Endothelial cell (in vitro differentiated cells): ENCODE measurements at places on chromosomes 1 and 21.

DNA sequence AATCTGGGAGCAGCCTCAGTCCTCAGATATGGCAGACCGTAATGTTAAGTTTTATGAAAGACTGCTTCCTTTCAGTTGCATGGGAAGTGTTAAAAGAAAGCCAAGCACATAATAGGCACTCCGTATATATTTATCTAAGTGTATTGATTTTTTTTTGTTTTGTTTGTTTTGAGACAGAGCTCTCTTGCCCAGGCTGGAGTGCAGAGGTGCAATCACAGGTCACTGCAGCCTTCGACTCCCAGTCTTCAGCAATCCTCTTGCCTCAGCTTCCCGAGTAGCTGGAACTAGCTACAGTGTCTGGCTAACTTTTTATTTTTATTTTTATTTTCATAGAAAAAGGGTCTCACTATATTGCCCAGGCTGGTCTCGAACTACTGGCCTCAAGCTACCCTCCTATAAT is 341.8 kb downstream of the USH2A start:
- DNase-seq: no peak

GRCh38 chr1:225849925-225850324 is 32.3 kb downstream of the TMEM63A start:
- no peak for DNase-seq

GRCh38 chr1:48725341-48726046 is 51.2 kb downstream of the BEND5 start:
- no peak for DNase-seq

DNA sequence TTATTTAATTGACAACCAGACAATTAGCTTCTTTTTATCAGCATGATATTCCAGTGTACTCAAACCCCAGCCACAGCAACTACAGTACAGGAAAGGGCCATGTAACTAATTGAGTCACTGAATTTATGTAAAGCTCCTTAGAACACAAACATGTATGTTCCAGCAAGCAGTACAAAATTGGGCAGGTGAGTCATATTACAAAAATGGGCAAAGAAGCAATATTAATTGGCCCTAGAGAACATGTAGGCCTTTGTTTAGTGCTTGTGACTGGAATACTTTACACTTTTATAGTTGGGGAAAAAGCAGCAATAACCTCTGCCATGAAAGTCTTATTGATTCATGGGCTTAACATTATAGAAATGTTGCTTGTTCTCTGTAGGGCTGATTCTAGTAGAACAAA is 31.8 kb downstream of the CLEC20A start:
- no peak for DNase-seq

- DNase-seq: no peak
Measured at GRCh38 chr1:244246334-244246733, 195.3 kb downstream of the ZBTB18 start.

DNA sequence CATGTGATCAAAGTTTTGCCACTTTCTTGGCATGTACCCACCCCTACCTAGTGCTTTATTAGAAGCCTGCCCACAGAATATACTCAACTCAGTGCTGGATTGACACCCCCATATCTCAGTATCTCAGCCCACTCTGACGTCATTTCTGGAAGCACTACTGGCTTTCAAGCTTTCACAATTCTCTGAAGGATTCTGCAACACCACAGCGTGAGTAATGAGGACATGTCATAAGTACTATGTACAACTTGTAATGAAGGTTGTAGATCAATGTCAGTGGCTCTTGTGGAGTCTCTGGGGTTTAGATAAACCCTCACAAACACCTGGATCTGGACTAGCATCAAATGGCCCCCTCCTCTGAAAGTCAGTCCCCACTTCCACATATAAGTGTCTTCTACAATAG is 57.2 kb downstream of the TNFSF4 start:
- no peak for DNase-seq

GRCh38 chr1:242196101-242196500 is 197.2 kb upstream of the MAP1LC3C start:
- DNase-seq: no peak

GRCh38 chr1:3671371-3672180 is 19.3 kb downstream of the TP73 start:
- DNase-seq: no peak

DNA sequence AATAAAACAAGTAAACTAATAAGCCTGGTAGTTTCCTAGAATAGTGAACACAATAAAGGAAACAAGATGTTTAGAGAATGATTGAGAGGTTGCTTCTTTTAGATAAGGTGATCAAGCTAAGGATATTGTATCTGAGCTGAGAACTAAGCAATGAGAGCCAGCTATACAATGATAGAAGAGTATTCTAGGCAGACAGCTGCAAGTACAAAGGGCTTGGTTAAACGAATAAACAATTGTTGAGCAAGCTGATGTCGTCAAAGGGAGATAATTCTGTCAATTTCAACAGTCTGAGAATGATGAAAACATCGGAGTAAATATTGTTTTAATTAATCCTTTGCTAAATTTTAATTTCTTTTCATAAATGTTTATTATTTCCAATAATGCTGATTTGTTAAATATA is 5.5 kb upstream of the FH start:
- DNase-seq: no peak

- no peak for DNase-seq
Measured at GRCh38 chr1:24003331-24003972, 23.3 kb upstream of the SRSF10 start.

DNA sequence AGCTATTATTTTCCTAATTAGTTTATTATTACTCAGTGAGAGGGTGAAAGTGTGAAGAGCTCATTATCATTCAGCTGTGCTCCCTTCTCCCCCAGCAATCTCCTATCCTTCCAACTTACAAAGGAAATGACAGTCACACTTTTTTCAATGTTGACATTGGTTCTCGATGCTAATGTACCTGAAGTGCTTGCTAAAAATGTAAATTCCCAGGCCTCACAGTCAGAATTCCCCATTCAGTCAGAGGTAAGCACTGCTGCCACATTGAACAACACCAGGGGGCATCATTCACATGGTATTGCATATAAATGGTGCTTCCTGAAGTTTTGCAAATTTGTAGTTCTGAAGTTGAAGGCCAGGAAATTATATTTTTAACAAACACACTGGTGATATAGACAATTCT is 132.7 kb upstream of the FOXD3 start:
- no peak for DNase-seq

GRCh38 chr21:25862596-25862995 is 127.8 kb downstream of the GABPA start:
- no peak for DNase-seq

- no peak for DNase-seq
Measured at GRCh38 chr1:214205053-214205452, 75.9 kb upstream of the SMYD2 start.

DNA sequence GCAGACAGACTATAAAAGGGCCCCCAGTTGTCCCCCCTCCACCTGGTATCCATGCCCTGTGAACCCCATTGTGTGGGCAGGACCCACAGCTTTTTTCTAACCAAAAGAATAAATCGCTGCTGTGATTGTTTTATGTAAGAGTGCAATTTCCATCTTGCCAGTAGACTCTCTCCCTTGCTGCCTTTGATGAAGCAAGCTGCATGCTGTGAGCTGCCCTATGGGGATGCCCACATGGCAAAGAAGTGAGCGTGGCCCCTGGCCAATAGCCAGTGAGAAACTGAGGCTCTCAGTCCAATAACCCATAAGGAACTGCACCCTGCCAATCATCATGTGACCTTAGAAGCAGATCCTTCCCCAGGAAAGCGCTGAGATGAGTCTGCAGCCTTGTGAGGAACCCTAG is 37.8 kb upstream of the FMOD start:
- no peak for DNase-seq

DNA sequence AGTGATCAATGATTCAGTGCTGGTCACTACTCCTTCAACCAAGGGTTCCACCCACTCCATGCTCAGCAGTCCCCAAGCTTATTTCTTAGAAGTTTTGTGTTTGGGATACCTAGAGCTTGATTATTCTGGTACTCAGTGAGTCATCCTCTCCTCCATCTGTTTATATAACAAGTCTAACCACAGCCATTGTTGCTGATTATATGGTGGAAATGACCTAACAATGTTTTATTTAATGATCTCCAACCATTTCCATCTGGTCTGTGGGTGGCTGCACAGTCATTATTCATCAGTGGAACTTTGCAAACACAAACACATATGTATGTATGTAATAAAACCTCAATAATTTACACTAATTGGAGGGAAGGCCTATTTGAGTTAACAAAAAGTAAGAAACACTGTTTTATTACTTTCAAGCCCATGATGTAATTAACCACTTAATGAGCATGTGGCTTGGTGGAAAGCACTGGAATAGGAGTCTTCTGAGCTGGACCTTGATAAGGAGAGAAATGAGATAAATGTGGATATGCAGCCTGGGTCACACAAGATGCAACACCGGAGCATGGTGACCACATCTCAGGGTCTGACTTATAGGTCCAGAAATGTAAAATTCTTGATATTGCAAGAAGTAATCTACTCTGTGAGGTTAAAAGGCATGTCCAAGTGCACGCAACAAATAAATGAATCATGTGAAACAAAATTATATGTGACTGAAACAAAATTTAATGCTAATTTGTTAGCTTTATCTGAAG is 99.0 kb upstream of the WLS start:
- DNase-seq: no peak

- no peak for DNase-seq
Measured at GRCh38 chr1:164423136-164423535, 135.8 kb upstream of the PBX1 start.

- no peak for DNase-seq
Measured at GRCh38 chr1:19395678-19396192, 83.6 kb downstream of the SLC66A1 start.

DNA sequence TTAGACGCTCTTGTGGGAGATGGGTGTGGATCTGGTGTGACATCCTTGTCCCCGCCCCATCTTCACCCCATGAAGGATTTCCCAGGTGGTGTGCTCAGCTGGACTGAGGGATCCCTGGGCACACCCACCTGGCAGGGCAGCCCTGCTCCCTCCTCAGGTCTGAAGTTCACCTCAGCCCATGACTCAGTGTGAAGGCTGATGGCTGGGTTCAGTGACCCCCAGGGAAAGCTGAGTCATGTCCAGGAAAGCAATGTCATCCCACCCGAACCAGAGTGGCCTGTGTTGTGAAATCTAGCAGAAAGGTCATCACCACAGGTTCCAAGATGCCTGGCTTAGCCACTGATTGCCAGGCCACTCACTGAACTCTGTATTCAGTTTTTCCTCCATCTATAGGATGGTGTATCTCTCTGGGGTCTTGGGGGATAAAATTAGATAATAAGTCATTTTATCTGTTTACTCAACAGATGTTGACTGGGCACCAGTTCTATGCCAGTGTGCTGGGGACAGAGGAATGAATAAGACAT is 97.7 kb upstream of the JUN start:
- DNase-seq: no peak

- no peak for DNase-seq
Measured at GRCh38 chr1:15723631-15724246, 12.3 kb upstream of the SLC25A34 start.

DNA sequence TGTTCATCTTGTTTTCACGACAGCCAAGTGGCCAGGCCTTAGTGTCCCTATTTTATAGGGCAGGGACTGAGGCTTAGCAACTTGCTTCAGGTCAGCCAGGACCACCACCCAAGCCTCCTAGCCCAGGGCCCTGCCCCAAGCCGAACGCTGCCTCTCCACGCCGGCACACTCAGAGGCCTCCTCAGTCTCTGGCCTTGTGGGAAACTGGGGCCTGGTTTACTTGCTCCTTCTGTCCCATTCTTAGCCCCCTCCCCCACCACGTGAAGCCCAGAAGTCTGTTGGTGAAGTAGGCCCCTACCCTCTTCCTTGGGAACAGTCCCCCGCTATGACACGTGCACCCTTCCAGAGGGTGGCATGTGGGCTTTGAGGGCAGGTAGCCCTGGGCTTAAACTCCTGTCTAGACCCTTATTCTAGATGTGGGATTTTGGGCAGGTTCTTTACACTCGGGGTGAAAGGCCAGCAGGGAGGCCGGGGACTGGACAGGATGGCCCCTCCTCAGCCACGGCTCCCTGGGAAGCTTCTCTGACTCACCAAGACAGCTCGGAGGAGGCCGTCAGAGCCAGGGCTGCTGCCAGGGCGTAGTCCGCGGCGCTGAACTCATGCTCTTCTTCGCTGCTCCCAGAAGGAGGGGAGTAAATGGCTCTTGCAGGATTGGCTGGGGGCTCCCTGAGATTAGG is 4.3 kb downstream of the MYOM3 start:
- no peak for DNase-seq

DNA sequence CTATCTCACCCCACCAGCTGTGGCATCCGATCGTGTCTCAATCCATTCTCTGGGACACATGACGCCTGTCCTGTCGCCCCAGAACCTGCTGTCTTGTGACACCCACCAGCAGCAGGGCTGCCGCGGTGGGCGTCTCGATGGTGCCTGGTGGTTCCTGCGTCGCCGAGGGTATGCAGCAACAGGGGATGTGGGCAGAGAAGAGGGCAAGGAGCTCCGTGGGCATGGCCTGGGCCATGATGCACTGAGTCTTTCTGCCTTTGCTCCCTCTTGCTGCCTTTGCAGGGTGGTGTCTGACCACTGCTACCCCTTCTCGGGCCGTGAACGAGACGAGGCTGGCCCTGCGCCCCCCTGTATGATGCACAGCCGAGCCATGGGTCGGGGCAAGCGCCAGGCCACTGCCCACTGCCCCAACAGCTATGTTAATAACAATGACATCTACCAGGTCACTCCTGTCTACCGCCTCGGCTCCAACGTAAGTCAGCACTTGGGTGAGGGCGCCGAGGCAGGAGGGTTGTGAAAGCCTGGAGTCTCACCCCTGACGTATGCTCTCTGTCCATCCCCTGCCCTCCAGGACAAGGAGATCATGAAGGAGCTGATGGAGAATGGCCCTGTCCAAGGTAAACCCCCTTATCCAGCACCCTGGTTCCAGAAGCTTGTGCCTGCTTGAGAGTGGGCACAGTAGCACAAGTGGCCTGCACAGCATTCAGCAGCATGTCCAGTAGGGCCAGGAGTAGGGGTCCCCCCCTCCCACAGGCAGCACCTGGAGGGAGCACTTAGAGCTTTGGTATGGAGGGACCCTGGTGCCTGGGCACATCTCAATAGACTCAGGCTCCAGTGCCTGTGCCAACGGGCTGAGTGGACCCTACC is 8.8 kb downstream of the TINAGL1 start:
- no peak for DNase-seq

DNA sequence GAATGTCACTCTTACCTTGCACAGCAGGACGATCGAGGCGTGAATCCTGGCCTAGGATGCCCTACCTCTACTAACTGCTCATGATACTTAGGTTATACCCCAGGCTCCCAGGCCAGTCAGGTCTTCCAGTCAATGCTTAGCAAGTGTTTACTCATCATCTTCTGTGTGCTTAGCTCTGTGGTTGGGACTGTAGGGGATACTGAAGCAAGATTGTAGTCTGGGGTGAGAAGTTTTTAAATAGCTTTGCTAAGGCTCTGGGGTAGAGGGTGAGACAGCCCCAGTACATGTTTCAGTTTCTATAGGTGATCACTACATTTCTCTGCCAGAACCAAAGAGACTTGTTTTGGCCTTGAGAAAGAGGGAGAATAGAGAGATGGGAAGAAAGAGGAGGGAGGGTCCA is 250.8 kb upstream of the KIAA0040 start:
- no peak for DNase-seq

- DNase-seq: no peak
Measured at GRCh38 chr21:39661740-39662139, 49.0 kb downstream of the B3GALT5 start.

- peak; percentile 56 for DNase-seq
Measured at GRCh38 chr1:161198194-161198896, 509 bp downstream of the ADAMTS4 start.

- DNase-seq: no peak
Measured at GRCh38 chr1:167532964-167533824, 14.9 kb upstream of the CD247 start.
